PC-9 (cell line): ENCODE measurements at places on chromosomes 16 and 17.

DNA sequence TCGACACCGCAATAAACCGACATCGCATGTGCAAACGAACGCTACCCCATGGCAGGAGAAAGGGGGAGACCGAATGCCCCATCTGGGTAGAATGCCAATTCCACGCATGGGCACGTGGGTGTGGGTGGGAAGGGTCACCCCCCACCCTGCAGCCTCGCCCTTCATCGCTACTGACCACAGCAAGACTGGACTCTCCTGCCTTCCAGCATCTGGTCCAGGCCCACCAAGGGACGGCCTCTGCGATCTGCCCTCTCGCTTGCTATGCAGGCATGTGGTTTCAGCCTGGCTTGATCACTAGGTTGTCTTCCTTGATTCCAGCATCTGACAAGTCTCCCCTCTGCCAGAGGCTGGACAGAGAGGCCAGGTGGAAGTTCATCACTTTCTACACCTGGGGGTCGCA lies 159.3 kb downstream of the C16orf78 start:
- no peaks in the 10 kb centered on the region for H3K36me3 ChIP-seq
- H3K4me3 ChIP-seq: no peak overlapping the region
- H3K27me3 ChIP-seq: peaks cover 91% of the 10 kb centered on the region
- H3K27ac ChIP-seq: no peak overlapping the region
- H3K4me1 ChIP-seq: no peaks in the 10 kb centered on the region

DNA sequence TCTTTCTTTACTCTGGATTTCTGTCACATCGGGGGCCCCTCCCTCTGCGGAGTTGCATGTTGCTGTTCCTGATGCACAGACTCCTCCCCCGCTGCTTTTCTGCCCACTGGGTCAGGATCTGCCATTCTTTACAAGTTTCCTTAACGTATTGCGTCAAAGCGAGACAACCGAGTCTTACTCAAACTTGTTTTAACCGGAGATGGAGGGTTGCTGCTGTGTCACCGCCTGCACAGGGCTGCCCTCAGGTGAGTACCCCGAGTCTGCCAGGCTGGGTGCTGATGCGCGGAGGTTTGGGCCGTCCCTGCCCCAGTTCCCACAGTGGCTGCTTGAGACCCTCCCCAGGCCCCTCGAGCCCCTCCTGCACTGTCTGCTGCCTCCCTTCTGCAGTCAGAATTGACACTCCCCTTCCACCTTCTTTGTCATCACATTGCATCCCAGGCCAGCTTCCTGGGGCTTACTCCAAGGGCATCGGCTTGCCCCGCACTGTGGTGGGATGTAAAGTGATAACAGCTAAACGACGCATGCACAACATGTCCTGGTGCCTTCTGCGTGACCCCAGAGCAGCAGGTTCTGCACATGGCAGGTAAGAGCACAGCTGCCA lies 19.3 kb downstream of the CARHSP1 start:
- no peaks in the 10 kb centered on the region for H3K4me1 ChIP-seq
- H3K36me3 ChIP-seq: peaks cover 14% of the 10 kb centered on the region; the same call in 1 of the 2 replicates
- H3K27me3 ChIP-seq: no peaks in the 10 kb centered on the region
- no peak overlapping the region for H3K27ac ChIP-seq

DNA sequence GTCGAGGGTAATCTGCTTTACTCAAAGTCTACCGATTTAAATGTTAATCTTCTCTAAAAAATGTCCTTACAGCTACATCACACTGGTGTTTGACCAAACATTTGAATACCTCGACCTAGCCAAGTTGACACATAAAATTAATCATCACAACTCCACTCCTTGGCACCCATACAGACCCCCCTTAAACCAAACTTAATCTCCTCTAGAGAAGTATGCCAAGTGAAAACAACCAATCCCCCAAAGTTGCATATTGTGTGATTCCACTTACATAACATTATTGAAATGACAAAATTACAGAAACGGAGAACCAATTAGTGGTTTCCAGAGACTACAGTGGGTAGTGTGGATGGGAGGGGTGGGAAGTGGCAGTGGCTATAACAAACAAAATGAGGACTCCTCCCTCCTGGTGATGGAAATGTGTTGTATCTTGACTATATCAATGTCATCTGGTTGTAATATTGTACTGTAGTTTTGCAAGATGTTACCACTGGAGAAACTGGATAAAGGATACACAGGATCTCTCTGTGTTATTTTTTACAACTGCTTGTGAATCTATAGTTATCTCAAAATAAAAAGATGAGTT lies 39.4 kb downstream of the CAPNS2 start:
- no peaks in the 10 kb centered on the region for H3K36me3 ChIP-seq
- no peaks in the 10 kb centered on the region for H3K27me3 ChIP-seq
- no peak overlapping the region for H3K4me3 ChIP-seq
- H3K27ac ChIP-seq: no peak overlapping the region
- no peaks in the 10 kb centered on the region for H3K4me1 ChIP-seq
- DNase-seq: no peak

GRCh38 chr16:7976563-7976962 lies 613.7 kb downstream of the TMEM114 start:
- H3K4me3 ChIP-seq: no peak overlapping the region
- H3K4me1 ChIP-seq: no peaks in the 10 kb centered on the region
- H3K36me3 ChIP-seq: no peaks in the 10 kb centered on the region
- no peaks in the 10 kb centered on the region for H3K27me3 ChIP-seq
- no peak for DNase-seq

GRCh38 chr16:12240036-12240435 lies 263.5 kb downstream of the SNX29 start:
- no peaks in the 10 kb centered on the region for H3K36me3 ChIP-seq
- no peak for DNase-seq
- no peaks in the 10 kb centered on the region for H3K4me1 ChIP-seq
- H3K4me3 ChIP-seq: no peak overlapping the region
